H7 (cell line): ENCODE measurements at places on chromosomes 3 and 15. TPM values are rescaled to one million over a fixed set of nuclear protein-coding genes. Genes with fewer than 3 reads are reported as not detected.
A peak's percentile ranks its signal among the peaks of the same experiment; 100 is the strongest.

DNA sequence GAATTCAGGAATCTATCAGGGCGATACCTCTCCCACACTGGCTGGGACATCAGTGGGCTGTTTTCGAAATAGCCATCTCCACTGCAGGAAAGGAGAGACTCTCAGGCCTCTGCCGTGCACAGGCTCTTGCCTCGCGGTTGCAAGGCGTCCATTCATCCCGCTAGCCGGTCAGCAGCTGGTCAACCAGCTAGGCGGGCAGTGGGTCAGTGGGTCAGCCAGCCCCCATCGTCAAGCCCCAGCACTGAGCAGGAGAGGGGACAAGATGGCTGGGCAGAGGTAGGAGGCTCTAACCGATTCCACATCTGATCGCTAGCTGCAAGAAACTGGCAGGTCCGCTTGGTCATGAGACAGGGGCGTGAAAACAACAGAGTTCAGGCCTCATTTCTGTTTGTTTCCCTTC, 45.1 kb downstream of the MUC4 start:
- DNase-seq = peak; percentile 24

TNNC1 gene
- 4.2 and 7.2 TPM in 2 replicates for total RNA-seq

GRCh38 chr3:31170932-31171670, 276.6 kb upstream of the GADL1 start:
- no peak for DNase-seq

DNA sequence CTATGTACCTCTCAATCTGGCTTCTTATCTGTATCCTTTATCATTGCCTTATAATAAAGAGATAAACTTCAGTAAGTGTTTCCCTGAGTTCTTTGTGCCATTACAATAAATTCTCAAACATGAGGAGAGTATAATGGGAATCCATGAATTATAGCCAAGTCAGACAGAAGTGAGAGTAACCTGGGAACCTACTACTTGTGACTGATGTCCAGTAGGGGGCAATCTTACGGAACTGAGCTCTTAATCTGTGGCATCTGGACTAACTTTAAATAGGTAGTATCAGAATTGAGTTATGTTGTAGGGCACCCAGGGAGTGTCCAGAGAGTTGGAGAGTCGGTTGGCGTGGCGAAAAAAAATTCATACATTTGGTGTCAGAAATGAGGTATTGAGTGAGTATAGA, 542.6 kb downstream of the ZBBX start:
- peak; percentile 49 for DNase-seq

GRCh38 chr3:184085389-184085852, 11.4 kb upstream of the HTR3E start:
- DNase-seq = no peak

GRCh38 chr3:107990926-107991325, 99.9 kb downstream of the CD47 start:
- no peak for DNase-seq

DNA sequence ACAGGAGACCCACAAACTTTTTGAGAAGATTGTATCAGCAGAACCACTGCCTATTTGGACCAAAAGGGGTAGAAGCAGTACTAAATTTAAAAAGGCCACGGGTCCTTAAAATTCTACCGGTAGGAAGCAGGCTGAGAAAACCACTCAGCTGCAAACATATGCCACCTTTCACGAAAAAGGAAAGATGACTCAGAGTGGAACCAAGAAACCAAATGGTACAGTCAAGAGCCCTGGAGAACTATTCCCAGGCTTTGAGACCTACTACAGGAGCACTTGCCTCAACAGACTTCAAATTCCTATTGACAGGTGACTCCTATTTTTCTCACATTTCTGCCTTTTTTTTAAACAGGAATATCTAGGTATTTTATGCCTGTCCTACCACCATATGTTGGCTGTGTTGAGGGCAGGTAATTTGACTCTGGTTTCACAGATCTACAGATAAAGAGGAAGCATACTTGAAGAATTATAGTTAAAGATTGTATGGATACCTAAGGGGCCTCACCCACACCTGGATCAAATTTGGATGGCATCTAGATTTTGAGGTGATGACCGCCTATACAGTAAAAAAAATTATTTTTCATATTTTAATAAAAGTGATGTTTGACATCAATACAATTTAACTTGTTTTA, 10.1 kb downstream of the GOLIM4 start:
- no peak for DNase-seq

DNA sequence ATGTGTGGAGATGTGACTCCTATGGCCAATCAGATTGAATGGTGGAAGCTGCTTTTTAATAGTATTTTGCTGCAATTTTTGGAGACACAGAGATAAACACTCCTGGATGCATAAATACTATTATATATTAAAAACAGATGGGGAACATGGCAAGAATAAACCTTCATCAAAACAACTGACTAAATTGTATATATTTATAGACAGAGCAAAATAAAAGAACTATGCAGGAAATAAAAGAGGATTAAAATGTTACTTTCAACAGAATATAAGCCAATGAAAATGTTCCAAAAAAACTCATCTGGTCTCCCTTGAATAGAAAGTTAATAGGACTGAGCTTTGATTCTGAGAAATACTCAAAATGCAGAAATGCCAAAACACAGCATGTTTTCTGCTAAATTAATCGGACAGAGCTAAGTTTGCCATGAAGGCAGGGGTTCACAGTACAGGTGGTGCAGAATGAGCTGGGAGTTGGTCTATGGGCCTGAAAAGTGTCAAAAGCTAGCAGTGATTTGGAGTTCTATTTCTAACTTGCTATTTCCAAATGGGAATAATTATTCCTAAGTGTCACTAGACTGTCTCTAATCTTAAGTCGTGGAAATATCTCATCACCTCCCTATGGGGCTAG, 227.2 kb downstream of the CNTN3 start:
- DNase-seq = no peak

GRCh38 chr3:65627062-65627461, 411.7 kb downstream of the MAGI1 start:
- DNase-seq = no peak

- DNase-seq = no peak
These were observed 460.0 kb upstream of the TBL1XR1 start for GRCh38 chr3:177657243-177657642.

MTHFS gene
- total RNA-seq = 11.5 and 13.9 TPM in 2 replicates

CYP8B1 gene
- total RNA-seq = not detected in 2 replicates

DNA sequence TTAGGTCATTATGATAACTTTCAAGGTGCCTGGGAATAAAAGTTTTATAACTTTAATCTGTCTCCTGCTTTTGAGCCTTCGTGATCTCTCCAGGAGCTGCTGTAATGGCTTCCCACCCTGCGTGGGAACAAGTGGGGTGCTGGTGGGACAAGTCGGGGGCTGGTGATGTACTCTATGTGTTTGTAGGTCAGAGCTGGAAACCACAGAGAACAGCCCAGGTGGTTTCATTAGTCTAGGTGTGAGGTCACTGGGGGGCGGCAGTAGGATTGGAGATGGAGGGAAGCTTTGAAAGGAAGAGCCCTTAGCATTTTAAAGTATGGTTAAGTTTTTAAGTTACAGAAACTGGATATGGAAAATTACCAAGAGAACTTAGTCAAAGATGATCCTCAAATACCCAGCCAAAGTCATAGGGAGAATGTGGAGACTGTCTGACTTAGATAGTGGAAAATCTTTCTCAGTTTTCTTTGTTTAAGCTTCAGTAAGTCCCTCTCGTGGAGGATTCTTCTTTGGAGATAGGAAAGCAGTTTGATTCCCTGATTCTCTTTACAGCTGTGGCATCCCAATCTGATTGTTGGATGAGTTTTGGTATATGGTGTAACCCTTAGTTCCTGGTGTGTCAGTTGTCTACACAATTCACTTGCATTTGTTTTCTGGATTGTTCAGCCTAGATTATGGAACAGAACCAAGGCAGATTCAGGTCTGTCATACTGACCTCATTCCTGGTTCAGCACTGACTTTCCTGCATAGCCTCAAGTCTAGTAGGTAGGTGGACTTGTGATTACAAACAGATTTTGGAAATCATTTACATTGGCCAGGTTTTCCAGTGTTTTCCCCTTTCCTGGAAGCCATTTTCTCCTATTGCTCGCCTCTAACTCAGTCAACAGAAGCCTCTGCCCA, 115.6 kb downstream of the FNDC3B start:
- no peak for DNase-seq

DNA sequence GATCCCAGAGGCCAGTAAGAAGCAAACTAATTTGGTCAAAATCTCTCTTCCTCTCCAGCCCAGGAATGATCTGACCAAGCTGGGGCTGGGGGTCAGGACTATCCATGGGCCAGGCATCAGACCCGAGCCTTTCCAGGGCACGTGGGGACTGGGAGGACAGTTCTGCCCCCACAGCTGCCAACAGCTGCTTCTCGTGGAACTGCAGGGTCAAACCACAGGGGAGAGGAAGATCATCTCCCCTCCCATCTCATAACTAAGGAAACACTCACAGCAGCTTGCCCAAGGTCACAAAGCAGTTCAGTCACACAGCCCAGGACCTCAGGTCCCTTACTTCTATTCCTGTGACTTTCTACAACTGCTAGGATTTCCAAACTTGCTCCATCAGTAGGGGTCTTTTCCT, 47.1 kb downstream of the DAPK2 start:
- no peak for DNase-seq

GRCh38 chr3:150319900-150320299, 88.2 kb upstream of the TSC22D2 start:
- no peak for DNase-seq
